ENCODE measurements at places on chromosomes 5 and 9.
A peak's percentile ranks its signal among the peaks of the same experiment; 100 is the strongest.

GRCh38 chr5:94174748-94175411 lies 433.5 kb upstream of the POU5F2 start:
- DNase-seq = peak; percentile 51

DNA sequence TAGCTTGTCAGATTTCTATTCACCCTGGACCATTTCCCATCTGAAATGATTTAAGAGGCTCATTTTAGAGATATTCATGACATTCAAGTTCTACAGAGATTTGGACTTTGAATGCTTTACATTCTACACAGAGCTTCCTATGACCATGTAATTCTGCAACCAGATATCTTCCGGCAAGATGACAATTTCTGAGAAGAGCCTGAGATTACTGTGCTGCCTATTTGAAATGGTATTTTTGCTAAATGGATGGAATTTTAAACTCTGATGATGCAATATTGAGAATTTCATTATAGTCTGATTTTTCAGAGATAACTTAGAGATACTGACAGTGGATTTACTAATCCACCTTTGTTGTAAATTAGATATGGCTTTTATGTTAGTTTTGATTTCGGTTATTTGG lies 16.0 kb upstream of the ACOT12 start:
- DNase-seq = no peak

- no peak for DNase-seq
These were observed 344.1 kb downstream of the TMEM38B start for GRCh38 chr9:106038266-106039001.

DNA sequence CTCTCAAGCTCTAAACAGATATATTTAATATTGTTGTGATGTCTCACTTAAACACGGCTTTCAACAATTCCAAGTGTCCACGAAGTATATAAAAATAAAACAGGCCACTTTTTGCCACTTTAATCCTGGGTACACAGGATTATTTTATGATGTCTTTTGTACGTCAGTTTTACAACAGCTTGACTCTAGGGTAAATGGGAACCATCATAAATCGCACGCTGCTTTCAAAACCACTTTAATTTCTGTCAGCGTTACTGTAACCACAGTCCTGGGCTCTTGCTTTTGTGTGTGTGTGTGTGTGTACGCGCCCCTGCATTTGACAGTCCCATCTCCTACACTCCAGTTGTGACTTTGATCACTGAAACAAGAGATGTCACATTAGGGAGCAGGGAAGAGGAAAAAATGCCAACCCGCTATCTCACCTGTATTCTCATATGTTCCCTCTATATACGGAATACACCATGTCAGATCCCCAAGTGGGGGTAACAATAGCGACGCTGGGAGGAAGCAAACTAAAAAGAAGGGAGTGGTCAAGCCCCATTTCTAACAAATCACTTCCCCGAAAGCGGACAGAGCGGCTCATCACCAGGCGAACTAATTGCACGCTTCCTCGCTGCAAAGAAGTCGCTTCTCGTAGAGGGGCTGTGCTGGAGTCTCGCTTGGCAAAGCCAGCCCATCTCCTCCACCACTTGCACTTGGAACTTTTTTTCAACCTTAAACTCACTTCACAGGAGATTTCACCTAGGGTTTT lies 1.2 kb downstream of the BNC2 start:
- DNase-seq = peak; percentile 54

GRCh38 chr5:57455511-57456455 lies 26.8 kb downstream of the ACTBL2 start:
- DNase-seq = no peak

- no peak for DNase-seq
These were observed 84.5 kb upstream of the MOCS2 start for GRCh38 chr5:53194086-53194485.

- DNase-seq = peak; percentile 50
These were observed 10.0 kb upstream of the PLIN2 start for GRCh38 chr9:19137282-19137681.

DNA sequence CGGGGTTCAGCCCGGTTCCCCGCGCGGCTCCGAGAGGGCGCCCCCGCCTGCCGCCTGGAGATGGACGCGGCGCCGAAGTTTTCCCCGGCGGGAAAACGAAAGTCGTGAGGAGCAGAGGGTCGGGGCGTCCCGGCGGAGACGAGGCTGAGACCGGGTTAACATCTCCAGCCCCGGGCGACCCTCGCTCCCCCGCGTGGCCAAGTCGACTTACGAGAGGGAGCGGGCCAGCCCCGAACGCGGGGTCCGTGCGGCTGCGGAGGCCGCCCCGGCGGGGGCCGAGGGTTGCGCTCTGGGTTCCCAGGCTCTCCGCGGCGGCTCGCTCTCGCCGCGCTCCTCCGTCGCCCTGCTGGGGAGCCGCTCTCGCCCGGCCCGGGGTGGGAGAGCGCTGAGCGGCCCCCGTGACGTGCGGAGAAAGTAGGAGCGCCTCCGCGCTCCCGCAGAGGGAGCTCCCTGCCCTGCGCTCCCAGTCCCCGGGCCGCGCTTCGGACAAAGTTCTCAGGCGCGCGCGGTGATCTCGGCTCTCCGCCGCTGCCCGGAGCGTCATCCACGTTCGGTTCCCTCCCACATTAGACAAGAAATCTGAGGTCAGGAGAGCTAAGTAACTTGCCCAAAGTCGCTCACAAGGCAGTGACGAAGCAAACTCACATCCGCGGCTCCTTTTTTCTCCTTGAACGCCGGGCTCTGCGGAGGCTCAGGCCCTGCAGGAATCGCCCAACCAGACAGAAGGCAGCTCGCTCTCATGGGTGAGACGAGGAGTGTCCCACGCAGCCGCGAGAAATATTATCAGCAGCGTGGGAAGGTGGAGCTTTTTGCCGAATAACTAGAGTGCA lies 1.2 kb upstream of the GCNT4 start:
- peak; percentile 55 for DNase-seq

DNA sequence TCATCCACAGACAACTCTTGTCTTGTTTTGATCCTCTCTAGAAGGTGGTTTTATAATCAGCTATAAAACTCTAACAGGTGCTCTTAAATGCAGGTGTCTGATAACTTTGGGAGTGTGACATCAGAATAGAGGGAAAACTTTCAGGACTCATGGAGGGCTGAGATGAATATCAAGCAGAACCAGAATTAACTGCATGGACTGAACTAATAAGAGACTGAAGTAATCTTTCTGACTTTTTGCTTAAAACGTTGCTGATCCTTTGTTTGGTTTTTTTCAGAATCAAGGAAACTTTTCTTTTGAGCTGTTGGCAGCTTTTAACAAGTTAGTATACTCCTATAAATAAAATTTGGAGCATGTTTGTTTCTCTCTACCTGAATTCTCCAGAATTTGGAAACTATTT lies 2.3 kb upstream of the OR2V2 start:
- DNase-seq = no peak

DNA sequence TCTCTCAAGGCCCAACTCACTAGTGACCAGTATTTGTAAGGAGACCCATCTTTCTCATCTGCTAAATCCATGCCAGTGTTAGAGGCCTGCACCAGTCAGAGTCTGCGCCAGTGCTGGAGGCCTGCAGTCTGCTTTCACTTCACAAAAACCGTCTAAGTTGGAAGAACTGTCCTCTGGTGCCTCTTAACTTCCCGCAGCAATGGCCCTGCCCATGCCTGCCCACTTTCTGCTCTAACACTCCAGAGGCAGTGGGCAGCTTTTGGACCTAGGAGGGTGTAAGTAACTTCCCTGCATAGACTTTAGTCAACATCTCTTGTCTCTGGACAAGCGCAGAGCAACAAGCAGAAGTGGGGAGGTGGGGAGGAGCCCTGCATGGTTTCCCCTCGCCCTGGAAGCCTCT lies 152.9 kb downstream of the AUH start:
- DNase-seq = no peak

GRCh38 chr9:14902561-14902960 lies 7.7 kb downstream of the FREM1 start:
- DNase-seq = no peak

DNA sequence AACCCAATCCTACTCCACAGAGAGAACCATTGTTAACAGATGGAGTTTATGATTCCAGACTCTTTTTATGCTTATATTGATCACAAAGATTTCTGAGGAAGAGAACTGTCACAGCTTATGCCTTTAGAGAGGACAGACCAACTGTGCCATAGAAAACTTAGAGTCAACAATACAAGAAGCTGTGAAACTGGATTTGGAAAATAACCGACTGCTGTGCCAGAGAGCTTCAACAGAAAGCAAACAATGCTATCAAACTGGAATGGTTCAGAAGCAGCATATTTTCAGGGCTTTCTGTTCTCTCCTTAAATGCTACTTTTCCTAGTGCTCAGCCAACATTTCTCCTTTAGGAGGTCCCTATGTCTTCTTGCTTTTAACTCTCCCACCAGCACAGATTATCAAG lies 5.0 kb downstream of the DCTN4 start:
- DNase-seq = no peak

DNA sequence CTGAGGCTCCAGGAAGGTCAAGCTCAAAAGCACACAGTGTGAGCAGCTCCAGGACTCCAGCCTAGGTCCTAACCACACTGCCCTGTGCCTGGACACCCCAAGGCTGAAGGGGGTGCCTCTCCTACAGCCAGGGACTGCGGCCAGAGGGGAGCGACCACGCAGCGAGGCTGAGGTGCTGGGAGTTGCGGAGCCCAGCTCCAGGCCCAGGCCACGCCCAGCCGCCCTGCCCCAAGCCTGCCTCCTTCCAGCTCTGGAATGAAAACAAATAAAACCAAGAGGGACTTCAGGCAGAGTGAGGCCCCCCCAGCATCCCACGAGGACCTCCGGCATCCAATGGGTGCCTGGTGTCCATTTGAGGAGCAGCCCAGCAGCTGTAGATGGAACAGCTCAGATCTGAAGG lies 15.2 kb downstream of the VAV2 start:
- DNase-seq = no peak

- DNase-seq = no peak
These were observed 229.8 kb downstream of the SEMA5A start for GRCh38 chr5:9316041-9316440.

DNA sequence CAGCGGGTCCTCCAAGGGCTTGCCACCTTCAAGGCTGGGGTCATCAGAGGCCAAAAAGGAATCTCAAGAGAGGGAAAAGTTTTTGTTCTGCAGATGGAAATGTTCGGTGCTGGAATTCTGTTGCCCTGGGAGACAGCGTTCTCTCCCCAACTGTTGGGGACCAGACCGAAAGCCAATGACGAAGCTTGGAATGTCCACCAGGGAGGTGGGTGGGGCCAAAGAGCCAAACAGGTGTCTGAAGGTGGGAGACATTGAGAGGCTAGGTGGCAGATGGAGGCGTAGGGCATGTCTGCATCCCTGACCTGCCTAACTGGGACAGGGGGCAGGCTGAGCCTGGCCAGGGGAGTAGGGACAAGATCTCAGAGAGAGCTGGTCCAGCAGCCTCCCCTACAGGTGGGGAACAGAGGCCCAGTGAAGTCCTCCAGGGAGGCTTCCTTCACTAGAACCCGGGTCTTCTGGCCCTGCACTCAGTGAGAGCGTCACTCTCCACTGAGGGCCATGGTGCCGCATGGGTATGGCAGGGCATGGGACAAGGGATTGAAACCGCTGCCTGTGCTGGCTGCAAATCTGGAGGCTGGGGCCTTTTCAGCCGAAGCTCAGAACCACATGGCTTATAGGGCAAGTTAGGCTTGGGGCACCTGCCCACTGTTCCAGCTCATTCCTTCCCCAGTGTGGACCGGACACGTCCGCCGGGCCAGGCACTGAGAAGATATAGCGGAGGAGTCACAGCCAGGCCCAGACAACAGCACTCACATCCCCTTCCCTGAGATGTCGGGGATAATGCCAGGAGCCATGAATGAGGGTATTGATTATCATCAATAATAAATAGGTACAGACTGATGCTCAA lies 5.0 kb upstream of the FAM78A start:
- no peak for DNase-seq

DNA sequence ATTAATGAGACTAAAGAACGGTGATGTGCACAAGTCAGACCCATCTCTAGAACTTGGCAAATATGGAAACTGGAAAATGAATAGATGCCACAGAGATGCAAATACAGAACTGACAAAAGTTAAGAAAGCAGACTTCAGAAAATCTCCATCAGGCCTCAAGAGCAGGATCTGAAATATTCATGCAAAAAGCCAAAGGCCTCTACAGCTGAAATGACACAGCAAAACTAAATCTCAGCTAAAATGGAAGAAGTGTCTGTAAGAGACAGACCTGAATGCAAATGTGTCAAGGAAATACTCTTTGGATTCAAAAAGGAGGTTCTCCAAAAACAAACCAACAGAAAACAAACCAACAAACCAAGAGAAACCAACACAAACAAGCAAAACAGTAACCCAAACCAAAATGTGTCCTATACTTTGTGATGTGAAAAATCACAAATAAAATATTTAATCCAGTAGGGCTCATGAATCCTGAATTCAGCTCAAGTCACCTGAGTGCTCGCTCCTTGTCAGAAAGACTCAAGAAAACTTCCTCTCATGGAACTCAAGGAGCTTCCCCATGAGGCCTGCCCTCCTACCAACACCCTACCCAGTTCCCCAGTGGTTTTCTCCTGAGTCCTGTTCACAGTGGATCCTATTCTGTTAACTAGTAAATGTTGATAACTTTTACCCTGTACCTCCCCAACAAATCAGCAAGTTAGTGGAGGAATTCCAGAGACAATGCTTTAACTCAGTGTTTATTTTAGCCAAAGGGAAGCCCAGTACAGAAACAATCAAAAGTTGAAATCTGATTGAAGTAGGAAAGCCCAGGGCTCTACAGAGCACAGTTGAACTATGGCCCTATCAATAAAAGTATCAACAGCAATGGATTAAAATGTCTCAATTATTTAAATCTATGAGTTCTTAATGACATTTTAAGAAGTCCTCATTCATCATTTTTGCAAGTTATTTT lies 14.6 kb downstream of the MRPS27 start:
- no peak for DNase-seq

- DNase-seq = no peak
These were observed 269.6 kb upstream of the RIOK2 start for GRCh38 chr5:97452646-97453045.

DNA sequence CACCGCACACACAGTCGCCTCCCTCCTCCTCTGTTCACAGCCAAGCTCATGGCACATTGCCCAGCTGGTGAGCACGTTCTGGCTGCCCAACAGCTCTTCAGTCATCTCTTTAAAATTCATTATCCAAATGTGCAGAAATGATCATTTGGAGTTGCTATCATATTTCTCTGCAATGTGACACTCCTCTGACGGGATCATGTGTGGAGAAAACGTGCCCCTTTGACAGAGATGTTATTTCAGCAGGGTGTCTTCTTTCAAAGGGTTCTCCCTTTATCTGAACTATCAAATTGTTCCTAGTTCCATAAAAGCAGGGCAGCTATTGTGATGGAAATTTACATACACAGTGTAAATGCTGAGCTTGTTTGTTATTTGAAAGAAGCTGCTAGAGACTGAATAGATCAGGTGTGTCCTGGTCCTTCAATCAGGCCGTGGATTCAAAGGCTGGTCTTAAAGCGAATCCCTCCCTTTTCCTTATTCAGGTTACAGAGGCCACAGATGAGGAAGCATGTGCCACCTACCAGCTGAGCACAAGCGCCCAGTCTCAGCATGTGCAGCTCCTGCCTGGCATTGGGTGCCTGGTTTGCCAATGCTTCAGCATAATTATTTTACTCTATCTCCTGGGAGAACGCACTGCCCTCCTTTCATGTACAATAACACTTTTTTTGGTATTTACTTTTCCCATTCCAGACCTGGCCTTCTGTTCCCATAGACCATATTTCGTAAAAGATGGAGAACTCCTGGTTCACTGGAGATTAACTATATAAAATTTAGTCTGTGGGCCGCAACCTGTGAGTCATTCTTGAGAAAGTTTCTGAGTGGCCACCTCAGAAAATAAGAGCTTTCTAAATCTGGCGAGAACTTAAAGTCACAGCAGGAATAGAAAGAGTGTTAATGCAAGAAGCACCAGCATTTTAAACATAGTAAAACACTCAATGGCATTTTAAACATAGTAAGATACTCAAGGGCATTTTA lies 433.7 kb downstream of the ENC1 start:
- DNase-seq = peak; percentile 26
